Naive B cell (primary cell): ENCODE measurements at places on chromosomes 13 and 19.

DNA sequence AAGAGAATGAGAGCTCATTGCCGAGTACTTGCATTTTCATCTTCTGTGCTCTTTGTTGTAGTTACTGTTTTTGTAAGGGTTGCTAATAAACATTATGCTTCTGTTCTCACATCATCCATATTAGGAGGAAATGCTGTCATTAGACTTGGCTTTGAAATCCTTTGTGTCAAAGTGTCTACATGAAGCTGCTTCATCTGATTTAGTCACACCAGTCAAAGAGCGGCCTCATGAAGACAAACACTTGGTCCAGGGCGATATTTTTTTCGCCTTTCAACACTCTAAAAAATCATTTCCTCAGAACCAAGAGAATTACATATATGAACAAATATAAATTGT, 105.0 kb downstream of the SPRY2 start:
- no peak for DNase-seq

DNA sequence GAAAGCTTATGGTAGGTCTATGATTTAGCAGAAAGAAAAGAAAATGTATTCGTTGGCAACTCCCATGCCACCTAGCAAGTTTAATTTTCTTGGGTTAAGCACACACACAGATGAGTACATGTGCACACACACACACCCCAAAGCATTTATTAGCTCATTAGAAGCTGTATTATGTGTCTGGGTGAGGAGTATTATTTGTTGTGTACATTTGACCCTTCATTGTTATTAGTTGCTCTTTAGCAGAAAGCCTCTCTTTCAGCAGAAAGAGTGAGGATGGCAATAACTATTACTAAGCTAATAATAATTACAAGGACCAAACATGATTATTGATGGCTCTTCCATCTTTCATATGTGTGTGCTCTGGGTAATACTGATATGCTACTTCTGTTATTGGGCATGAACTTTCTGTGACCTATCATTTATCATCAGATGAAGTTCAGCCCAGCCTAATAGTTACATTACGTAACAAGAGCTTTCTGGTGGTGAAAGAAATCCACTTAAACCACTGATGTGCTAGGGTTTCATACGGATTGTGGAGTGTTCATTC, 177.4 kb upstream of the OBI1 start:
- DNase-seq, result no peak

- DNase-seq, result no peak
Measured at GRCh38 chr13:53921473-53921872, 892.9 kb downstream of the OLFM4 start.

- no peak for DNase-seq
Measured at GRCh38 chr13:100115693-100116254, 26.9 kb downstream of the PCCA start.

DNA sequence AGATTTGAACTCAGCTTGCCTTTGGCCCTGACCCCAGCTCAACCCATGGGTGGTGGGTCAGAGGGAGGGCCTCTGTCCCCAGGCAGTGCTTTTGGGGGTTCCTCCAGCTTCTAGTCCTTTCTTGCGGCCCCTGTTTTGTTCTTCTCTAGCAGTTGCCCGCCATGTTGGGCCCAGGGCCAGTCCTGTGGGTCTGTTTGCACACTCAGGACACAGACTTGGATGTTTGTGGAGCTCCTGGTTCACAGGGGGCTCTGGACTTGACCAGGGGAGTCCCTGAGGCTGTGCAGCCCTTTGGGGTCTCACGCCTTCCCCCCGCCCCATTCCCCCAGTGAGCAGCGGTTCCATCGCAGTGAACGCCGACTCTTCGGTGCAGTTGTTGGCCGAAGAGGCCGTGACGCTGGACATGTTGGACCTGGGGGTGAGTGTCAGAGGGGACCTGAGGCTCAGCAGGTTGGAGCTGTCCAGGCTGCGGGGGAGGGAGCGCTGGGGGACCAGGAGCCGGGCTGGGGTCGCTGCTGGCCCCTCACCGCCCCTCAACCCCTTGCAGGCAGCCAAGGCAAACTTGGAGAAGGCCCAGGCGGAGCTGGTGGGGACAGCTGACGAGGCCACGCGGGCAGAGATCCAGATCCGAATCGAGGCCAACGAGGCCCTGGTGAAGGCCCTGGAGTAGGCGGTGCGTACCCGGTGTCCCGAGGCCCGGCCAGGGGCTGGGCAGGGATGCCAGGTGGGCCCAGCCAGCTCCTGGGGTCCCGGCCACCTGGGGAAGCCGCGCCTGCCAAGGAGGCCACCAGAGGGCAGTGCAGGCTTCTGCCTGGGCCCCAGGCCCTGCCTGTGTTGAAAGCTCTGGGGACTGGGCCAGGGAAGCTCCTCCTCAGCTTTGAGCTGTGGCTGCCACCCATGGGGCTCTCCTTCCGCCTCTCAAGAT, 2.5 kb downstream of the ATP5F1D start:
- peak; percentile 87 for DNase-seq

DNA sequence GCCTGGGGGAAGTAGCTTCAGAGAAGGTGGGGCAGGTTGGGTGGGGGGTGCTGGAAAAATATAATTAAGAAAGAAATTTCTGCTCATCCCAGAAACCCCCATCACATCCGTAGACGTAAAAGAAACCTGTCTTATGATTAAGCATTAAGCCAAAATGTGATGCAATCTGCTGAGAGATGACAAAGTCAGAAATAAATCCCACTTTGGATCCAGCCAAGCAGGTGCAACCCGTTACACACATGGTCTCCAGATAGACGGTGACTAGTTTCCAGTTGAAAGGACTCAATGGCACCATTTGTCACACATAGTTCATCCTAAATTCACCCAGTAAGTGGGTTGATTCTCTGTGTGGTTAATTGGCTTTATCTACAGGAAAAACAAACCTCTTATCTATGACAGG, 34.1 kb downstream of the PSG5 start:
- DNase-seq, result no peak

DNA sequence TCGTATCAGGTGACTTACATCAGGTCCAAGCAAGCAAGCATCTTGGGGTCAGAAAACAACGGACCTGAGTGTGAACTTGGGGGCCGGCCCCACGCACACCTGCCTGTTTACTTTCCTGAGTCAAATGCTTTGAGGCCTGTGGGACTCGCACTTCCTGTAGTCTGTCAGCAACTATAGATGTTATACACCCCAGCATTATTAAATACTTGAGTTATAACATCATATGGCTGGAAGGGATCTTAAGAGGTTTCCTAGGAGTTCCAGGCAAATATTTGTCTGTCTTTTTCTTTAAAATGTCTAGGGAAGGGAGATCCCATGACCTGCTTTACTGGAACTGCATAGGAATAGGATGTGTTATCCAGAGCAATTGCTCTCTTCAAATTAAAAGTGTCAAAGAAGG, 280.6 kb downstream of the SHISA2 start:
- no peak for DNase-seq

GRCh38 chr13:35478271-35479037, 2.0 kb upstream of the MAB21L1 start:
- DNase-seq, result no peak

DNA sequence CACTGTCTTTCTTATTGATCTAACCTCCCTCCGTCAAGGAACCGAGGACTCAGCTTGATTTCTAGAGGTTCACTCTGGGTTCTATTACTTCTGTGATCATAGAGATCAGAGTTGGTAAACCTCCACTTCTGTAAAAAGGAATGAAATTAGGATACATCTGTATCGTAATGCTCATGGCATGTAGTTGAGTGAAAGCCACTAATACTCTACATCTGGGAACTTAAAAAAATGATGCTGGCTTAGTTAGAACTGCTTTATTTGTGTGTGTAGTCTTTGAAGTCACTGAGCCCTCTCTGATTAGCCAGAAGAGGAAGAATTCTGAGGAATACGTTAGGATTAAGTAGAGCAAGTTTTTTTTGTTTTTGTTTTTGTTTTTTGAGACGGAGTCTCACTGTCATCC, 140.8 kb downstream of the GGACT start:
- DNase-seq, result no peak

DNA sequence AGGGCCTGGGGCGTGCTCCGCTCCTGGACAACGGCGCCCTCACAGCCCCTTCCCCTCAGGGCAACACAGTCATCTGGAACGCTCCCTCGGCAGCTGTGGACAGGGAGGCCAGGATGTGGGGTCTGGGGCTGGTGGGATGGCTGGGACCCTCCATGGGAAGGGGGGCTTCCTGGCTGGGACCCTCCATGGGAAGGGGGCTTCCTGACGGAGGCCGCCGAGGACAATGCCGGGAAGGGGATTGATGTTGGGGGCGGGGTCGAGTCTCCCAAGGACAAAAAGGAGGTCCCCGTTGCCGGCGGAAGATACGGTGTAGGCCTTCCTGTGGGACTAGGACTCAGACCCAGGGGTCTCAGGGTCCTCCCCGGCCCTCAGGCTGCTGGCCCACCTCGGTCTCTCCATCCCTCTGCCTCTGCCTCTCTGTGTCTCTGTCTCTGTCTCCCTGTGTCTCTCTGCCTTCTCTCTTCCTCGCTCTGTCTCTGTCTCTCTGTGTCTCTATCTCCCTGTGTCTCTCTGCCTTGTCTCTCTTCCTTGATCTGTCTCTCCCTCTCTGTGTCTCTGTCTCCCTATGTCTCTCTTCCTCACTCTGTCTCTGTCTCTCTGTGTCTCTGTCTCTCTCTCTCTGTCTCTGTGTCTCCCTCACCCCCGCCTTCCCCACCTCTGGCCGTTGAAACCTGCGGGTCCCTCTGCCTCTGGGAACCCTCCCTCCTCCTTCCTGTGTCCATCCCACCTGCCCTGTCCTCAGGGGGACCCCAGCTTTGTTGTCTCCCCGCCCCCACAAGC, 2.7 kb upstream of the MADCAM1 start:
- no peak for DNase-seq

GRCh38 chr19:49462492-49462891, 9.5 kb downstream of the ALDH16A1 start:
- DNase-seq, result no peak

- no peak for DNase-seq
Measured at GRCh38 chr19:961866-962620, 22.1 kb upstream of the WDR18 start.

- DNase-seq, result no peak
Measured at GRCh38 chr13:112849500-112849899, 119.5 kb upstream of the MCF2L start.

DNA sequence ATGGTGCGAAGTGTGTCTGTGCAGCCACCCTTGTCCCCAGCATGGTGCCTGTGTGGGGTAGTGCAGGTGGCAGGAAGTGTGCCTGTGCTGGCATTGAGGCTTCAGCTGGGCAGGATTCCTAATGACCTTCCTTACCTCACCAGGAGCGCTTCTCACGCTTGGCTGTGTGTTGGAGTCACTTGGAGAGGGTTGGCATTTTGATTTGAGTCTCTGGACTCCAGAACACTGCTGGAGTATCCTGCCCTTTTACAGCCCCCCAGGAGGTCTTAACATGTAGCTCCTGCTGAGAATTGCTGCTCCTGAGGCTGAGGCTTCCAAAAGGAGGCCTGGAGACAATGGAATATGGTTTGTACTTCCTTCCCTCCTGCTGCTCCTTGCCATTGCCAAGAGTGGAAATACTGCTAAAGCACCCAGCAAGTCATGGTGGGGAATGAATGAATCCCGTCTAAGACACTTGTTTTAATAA, 87.1 kb downstream of the ARHGEF7 start:
- DNase-seq, result no peak

- no peak for DNase-seq
Measured at GRCh38 chr13:29892151-29892550, 41.7 kb upstream of the UBL3 start.

DNA sequence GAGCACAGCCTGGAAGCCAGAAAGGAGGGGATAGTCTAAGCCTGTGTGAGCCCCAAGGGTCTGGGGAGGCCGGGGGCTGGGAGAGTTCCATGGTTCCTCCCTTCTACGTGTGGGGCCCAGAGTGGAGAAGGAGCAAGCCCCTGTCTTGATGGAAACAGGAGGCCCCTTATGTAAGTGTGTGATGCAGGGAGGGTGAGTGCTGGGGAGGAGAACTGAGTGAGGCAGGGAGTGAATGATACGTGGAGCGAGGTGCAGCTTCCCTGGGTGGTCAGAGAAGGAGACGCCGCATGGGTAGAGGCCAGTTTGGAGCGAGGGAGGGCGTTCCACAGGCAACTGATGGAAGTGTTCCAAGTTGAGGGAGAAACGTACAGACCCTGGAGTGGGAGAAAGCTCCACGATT, 16.0 kb downstream of the MAG start:
- DNase-seq, result no peak

GRCh38 chr19:33437393-33437820, 63.9 kb downstream of the CEBPG start:
- no peak for DNase-seq

GRCh38 chr13:33932769-33933406, 114.9 kb downstream of the RFC3 start:
- DNase-seq, result no peak

DNA sequence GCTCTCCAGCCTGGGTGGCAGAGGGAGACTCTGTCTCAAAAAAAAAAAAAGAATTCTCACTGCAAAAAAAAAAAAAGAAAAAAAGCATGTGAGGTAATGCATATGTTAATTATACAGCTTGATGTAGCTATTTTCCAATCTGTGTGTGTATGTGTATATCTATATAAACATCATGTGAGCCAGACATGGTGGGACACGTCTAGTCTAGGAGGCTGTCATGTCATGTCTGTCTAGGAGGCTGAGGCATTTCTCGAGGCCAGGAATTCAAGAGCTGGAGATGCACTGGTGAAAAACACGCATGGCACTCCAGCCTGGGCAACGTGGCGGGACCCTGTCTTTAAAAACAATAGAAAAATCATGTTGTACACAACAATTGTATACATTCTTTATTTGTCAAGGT, 6.9 kb upstream of the SBK3 start:
- no peak for DNase-seq

- DNase-seq, result no peak
Measured at GRCh38 chr13:66329988-66330451, 900.1 kb downstream of the PCDH9 start.

DNA sequence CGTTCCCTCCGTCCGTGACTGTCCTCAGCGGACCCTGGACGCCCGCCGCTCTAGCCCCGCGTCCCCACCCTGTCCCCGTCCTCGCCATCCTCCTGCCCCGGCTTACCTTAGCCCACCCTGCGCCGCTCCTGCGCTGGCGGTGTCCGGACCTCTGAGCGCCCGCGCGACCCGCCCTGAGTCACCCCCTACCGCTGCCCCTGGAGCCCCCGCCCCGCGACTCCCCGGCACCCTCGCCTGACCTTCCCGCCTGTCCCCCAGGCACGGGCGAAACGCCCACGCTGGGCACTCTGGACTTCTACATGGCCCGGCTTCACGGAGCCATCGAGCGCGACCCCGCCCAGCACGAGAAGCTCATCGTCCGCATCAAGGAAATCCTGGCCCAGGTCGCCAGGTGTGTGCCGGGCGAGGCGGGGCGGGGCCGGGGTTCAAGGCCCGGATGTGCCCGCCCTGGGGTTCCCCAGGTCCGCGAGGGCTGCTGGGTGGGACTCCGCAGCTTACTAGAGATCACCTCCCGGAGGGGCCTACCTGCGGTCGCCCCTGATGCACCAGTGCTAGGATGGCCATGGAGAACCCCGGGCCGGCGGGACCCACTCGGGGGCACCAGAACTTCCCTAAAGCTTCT, 5.1 kb downstream of the HMG20B start:
- DNase-seq, result no peak
